ENCODE measurements at places on chromosomes 2 and 18.

DNA sequence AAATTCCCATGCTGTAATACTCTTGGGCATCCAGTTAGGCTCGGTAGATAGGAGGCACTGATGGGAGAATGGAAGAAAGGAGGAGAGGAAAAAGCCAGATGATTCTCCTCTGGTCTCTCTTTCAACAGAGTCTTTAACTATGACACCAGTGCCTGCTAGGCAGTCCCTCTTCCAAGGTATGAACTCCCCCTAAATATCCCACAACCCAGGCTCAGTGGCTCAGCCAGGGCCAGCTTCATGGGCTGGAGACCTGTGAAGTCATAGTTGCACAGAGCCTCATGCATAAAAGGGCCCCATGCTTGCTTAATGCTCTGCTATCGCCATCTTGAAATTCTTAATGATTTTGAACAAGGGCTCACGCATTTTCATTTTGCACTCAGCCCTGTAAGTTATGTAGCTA lies 869.2 kb upstream of the GCFC2 start:
- DNase-seq, result no peak

GRCh38 chr2:58714238-58714637 lies 473.1 kb upstream of the FANCL start:
- no peak for DNase-seq

DNA sequence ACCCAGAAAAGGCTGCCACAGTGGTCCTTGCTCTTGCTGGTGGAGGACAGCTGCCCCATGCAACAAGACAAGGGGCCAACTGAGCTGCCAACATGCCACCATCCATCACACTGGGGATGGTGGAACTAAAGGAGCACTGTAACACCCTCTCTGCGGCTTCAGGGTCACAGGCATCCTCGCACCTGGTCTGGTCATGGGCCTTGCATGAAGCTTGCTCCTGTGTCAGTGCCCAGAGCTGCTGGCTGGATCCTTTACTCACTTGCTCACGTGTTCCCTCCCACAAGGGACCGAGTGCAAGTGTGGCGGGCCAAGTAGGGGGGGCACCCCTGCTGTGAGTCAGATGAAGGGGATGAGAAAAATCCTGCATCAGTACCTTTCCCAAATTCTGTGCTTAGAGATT lies 972.3 kb upstream of the DDX18 start:
- DNase-seq, result no peak

DNA sequence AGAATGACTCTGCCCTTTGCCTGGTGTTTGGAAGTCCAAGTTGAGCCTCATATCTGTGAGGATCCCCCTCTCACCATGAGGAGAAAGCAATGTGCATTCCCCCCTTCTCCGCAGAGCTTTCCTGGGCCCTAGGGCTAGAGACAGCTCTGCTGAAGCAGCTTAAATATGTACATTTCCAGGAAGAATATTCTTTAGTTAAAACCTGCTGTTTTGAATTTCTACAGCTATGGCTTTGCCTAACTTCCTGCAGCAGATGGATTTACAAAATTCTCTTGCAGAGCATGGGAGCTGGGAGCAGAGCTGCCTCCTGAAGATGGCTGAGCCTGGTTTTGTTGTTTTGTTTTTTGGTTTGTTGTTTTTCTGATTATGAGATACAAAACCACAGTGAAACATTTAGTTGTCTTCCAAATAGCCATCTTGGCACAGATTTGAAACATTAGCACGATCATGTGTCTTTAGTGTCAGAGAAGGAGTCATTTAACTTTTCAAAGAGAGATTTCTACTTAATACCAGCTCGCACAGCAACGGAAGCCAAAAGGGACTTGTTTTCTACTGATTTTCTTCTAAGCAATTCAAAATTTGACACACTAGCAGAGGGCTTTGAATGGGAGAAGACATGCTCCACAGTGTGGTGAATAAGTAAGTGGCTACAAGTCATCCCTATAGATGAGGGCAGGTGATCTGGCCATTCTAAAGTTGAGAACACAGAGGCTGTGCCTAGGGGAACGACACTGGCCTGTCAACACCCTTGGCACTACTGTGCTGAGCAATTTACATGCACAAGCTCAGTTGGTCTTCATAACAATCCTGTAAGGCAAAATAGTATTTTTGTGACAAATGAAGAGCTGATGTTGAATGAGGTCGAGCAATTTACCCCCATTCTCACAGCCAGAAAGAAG lies 222.6 kb downstream of the MREG start:
- no peak for DNase-seq

DNA sequence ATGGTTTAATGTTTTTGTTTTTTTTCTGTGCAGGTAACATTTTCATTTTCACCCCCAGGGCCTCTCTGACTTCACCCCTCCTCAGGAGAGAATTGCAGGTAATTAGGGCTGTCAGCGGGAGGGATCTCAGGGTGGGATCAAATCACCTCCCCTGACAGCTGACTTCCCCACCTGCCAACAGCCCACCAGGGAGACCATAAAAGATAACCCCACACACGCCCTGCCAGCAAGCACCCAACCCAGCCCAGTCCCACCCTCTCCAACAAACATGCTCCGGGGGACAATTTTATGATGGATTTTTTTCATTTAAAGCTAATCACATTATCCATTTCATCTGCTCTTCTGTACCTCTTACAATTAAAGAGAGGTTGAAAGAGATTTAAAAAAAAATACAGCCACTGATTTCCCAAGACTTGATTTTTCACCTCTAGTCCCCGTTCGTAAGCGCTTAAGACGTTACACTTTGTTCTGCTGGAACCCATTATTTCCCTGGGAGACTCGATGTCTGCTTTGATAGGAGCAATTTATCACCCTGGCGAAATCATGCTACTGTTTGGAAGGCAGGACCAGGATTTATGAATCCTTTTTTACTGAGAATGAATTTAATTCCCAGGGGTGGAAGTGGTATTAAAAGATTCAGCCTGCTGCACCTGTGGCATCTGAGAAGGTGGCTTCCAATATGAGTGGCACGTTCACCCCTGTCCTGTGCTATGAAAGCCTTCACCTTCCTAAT lies 232.9 kb upstream of the ID2 start:
- DNase-seq, result no peak

- no peak for DNase-seq
Measured at GRCh38 chr2:61816480-61817355, 37.1 kb downstream of the FAM161A start.

DNA sequence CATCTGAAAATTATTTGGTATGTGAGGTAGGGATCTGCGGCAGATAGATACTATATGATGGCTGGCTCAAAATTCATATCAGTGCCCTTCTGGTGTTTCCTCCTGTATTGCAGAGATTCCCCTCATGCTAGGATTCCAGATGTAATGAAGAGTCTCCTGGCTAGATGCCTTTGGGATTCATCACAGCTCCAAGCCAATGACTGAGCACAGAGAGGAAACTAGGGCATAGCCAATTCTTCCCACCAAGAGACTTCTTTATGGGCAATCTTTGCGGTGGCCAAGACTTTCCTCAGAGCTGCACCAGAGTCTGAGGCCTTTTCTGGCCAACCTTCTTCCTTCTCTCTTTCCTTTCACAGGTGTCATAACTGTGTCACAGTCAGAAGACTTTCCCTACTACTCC lies 25.5 kb upstream of the CIB4 start:
- DNase-seq, result no peak

DNA sequence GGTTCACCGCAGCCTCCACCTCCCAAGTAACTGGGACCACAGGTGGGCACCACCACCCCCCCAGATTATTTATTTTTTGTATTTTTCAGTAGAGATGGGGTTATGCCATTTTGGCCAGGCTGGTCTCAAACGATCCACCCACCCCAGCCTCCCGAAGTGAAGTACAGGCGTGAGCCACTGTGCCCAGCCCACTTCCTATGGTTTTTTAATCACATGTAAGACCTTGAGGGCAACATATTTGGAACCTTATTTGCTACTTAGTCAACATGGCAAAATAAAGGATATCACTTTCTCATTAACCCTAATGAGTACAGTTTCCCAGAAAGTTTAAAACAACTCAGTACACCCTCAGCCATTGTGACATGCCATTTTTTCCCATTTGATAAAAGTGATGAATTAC lies 64.7 kb downstream of the EIF5B start:
- DNase-seq, result no peak

DNA sequence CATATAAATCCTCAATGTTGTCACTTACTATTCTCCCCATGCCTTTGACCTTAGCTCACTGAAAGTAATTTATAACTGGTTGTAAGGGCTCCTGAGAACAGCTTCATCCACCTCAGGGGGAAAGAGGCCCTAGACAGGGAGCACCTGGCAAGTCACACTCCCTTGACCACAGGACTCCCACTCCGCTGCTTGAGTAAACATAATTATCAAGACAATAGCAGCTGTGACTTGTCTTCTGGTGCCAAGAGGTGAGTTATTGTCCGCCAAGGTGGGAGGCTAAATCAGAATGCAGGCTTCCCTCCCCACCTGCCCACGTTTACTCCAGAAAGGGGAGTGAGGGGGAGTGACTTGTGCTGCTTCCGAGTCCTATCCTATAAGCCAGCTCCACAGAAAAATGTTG lies 230.6 kb upstream of the LRATD1 start:
- DNase-seq, result peak; percentile 50

DNA sequence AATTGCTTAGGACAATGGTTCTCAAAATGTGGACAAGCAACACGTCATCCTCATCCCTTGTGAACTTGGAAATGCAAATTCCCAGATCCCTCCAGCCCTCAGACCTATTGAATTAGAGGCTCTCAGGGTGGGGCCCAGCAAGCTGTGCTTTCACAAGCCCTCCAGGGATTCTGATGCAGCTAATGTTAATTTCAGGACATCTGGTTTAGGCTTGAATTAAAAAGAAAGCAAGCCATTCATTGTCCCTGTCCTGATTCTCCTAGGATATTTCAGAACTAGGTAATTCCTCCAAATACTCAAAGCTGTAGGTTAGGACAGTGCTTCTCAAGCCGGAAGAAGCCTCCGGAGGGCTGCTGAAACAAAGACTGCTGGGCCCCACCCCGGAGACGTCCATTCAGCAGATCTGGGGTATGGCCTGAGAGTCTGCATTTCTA lies 26.0 kb upstream of the GLI2 start:
- no peak for DNase-seq

DNA sequence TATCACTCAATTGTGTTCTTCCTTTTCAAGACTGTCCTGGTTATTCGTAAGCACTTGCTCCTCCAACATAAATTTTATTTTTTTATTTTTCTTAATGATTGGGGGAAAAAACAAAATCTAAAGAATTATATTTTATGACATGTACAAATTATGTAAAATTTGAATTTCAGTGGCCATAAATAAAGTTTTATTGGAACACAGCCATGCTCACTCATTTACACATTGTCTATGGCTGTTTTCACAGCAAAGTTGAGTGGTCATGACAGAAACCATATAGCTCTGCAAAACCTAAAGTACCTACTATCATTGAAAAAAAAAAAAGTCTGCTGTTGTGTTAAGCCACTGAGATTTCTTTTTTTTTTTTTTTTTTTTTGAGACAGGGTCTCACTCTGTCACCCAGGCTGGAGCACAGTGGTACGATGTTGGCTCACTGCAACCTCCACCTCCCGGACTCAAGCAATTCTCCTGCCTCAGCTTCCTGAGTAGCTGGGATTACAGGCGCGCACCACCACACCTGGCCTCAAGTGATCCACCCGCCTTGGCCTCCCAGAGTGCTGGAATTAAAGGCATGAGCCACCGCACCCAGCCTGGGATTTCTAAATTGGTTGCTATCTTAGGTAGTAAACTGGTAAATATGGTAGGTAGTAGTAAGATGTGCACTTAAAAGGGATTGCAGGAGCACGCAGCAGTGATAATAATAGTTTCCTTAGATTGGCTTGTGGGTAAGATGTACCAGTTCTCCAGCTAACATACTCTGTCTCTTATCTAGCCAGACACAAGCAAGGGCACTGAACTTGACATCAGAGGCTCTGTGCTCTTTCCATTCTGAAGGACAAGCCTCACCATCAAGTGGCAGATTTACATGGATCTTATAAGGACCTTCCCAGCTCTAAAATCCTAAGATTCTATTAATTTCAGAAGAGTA lies 44.4 kb downstream of the KCNG3 start:
- no peak for DNase-seq

DNA sequence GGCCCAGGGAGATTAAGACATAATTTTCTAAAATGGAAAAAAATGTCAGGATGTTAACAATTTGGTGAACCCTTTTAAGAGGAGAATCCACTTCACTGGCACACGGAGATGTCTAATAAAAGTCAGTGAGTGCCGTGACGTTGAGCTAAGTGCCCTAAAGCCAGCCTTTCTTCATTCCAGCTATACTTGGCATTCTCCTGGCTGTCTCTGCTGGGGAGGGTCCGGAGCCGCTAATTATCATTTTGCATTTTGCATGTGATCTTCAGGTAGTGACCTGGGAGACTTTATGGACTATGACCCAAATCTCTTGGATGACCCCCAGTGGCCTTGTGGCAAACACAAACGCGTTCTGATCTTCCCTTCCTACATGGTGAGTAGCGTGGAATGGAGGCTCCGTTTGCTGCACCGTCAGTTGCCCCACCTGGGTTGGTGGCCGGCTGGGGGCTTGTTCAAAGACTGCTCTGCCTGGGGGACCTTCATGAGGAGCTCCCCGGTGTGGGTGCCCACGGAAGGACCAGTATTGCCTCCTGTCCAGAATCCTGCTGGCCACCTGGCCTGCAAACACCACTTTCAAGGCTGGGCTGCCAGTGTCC lies 101.7 kb downstream of the CABLES1 start:
- DNase-seq, result no peak

- DNase-seq, result no peak
Measured at GRCh38 chr2:75074228-75074627, 115.8 kb downstream of the POLE4 start.

- DNase-seq, result peak; percentile 66
Measured at GRCh38 chr2:36356990-36357846, 1.6 kb downstream of the CRIM1 start.

GRCh38 chr2:214019229-214019972 lies 391.5 kb upstream of the VWC2L start:
- peak; percentile 62 for DNase-seq

DNA sequence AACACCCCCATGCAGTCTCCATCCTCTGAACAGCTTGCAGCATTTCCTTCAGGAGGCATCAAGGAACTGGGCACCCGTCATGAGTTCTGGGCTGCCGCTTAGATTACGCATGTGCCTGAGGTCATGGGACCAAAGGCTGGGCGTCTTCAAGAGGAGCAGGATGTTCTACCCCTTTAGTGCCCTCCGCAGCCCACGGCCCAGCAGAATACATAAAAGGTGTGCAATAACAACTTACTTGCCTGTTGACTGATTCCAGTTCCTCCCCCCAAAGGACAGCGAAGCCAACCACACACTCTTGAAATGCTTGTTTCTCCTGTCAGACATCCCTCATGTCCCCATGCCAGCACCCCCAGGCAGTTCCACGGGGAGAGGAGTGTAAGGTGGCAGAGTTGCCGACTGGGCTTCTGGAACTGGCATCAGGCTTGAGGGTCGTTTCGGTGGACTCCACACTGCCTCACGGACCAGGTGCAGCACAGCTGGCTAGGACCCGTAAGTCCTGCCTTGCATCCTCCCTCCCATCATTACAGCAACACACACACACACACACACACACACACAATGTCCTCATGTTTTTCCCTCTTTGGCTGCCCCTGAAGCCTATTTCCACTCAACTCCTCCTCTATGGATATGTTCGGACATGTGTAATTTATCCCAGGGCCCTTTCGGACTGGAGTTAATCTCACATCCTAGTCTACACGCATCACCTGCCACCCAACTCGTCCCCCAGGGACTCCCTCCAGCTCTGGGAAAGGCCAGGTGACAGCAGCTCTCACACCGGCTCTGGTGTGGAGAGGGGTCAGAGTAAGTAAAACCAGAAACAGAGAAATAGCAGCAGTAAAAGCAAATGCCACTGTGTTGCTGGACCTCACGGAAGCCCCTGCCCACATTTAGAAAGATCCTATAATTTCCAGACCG lies 200.7 kb downstream of the BCL11A start:
- DNase-seq, result no peak
